ENCODE measurements at places on chromosomes 5 and 9.

GRCh38 chr5:137026296-137026695 lies 472.8 kb downstream of the SPOCK1 start:
- no peak for DNase-seq

GRCh38 chr5:9782826-9783560 lies 152.8 kb upstream of the TAS2R1 start:
- DNase-seq = no peak

- DNase-seq = no peak
Observed at GRCh38 chr9:20996809-20997208, 34.6 kb downstream of the HACD4 start.

- no peak for DNase-seq
Observed at GRCh38 chr5:178259623-178260536, 27.3 kb upstream of the PHYKPL start.

- DNase-seq = no peak
Observed at GRCh38 chr9:105313238-105313637, 68.8 kb downstream of the SLC44A1 start.

All from hematopoietic multipotent progenitor cell treated with erythropoietin and hydrocortisone succinate and interleukin-3 and kit ligand, for 15 days (in vitro differentiated cells).